ENCODE measurements at places on chromosomes 7 and 10.
A peak's percentile ranks its signal among the peaks of the same experiment; 100 is the strongest.

GRCh38 chr10:3179174-3179573 lies 6.6 kb upstream of the PITRM1 start:
- peak; percentile 25 for DNase-seq

DNA sequence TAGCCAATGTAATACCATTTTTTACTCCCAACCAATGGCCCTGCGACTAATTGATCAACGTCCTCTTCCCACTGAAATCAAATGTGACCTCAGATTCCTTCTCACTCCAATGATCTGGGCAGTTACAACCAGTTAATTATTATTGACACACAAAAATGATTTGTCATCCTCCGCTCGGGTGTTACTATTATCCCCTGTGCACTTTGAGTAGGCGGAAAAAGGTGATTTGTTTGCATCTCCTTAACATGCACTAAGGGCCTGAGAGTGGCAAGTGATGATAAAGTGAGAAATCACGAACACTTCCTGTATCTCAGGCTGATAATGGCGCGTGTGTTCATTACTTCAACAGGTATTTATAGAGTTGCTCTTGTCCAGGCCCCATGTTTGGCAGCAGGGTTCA lies 40.9 kb upstream of the PNLIP start:
- no peak for DNase-seq

DNA sequence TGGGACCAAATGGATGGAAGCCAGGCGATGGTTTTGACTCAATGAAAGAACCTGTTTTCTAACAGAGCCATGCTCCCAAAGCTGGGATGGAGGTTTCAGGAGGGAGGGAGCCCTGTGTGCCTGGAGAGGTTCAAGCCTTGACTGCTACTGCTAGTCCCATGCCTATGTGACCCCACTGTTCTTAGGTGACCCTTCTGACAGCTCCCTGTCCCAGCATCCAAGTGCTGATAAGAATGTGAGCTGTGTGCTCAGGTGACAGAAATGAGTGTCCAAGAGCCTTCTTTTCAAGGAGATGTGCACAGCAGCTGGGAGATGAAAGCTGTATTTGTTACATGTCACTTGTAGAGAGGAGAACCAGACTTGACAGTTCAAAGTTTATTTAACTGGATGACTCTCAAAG lies 595.4 kb downstream of the GALNT17 start:
- DNase-seq, result no peak

DNA sequence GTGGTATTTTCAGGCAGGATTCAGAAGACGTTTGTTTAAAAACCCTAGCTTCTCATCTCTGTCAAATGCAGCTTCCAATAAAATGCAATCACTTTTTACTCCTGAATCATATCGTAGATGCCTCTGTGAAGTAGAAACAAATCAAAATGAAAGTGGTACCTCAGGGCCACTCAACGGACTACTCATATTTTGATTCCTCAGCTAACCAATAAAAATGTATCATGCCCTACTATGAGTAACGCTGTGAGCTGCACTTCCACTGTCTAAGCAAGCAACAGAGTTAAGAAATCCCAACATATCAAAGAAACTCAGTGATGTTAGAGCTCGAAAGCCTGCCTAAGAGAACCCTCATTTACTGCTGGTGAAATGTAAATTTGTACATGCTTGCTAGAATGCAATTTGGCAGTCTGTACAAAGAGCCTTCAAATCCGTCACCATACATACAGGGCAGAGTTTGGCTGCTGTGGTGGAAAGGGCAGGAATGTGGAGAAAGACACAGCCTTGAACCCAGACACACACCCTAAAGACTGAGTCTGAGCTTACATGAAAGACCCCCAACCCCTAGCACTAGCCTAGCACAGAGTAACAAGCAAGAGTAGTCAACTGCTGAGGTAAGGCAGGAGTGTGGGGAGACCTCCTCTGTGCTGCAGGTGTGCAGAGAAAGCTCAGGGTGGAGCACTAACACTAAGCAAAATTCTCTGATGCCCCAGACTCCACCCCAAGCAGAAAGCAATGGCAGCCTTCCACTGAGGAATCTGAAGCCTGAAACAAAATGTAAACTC lies 151.5 kb downstream of the ANK3 start:
- DNase-seq, result peak; percentile 41

- DNase-seq, result no peak
Observed at GRCh38 chr10:62159351-62159750, 109.3 kb downstream of the RTKN2 start.

GRCh38 chr10:76784076-76784475 lies 853.5 kb downstream of the KCNMA1 start:
- peak; percentile 28 for DNase-seq

DNA sequence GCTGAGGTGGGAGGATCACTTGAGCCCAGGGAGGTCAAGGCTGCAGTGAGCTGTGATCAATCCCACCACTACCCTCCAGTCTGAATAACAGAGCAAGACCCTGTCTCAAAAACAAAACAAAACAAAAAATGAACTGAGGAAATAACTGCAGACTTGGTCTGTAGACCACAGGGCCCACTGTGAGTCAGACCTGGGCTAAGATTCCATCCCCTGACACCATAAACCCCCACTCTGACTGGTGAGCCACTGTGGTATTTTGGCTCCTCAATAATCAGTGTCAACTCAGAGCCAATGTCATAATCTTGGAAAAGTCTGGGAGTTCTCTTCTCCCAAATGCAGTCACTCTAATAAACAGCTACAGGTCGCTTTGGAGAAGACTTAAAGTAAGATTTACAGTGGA lies 24.0 kb upstream of the ERCC6 start:
- DNase-seq, result no peak

DNA sequence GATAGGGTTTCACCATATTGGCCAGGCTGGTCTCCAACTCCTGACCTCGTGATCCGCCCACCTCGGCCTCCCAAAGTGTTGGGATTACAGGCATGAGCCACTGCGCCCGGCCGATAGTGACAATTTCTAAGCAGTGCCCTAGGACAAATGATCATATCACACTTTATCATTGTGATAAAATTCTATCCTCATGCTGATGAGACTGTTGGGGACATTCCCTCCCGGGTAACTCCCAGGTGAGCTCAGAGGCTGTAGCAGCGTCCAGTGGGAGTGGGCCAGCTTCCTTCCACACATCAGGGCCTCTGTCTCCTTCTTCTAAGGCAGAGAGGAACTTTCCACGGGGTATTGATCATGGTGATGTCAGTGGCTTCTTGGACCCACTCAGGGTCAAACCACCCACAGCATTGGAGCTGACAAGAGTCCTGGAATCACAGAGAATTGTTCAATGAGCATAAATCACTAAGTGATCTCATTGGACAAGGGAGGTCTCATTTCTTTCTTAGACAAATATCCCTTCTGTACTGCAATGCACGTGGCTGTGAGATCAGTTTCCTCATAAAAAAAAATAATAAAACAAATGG lies 256.1 kb downstream of the KLF6 start:
- no peak for DNase-seq

GRCh38 chr7:108459922-108460551 lies 3.8 kb upstream of the NRCAM start:
- DNase-seq, result peak; percentile 70

GRCh38 chr10:43024942-43025700 lies 51.7 kb upstream of the RET start:
- no peak for DNase-seq

GRCh38 chr7:135661311-135662122 lies 797 bp upstream of the STMP1 start:
- DNase-seq, result peak; percentile 94

DNA sequence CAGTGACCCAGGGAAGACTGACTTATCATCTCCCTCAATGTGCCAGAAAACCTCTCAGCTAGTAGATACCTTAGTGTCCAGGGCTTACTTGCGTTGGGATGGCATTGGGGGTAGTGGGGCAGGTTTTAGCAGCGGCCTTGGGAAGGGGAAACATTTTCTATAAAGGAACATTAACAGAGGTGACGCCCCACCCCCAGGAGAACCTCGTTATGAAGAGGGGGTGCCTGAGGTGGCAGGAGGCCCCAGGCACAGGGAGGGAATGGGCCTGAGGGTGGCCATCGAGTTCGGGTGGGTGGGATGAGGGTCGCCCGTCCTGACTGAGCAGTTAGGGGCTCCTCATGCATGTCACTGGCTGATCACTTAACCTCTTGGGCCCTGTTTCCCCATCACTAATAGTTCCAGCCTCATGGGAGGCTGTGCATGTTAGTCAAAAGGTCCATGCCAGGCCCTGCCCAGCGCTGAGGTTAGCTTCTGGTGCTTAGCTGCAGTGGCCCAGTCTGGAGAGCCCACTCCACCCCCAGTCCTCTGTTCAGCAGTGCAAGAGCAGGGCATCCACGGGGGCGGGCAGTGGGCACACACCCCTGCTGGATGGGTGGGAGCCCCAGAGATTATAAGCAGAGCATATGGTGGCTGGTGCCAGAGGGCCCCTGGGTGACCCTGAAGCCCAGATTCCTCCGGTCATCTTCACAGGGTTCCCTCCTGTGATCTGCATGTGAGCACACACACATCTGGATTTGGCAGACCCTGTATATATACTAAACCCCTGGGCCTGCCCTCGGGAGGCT lies 27.0 kb downstream of the UNC5B start:
- DNase-seq, result no peak
